Stimulated activated CD8-positive, alpha-beta memory T cell treated with anti-CD3 and anti-CD28 coated beads, Interleukin-4, amount 100 ng/mL, for 48 hours (primary cell): ENCODE measurements at places on chromosomes 6 and 20.

GRCh38 chr6:154731296-154732218, 1.7 kb upstream of the SCAF8 start:
- DNase-seq: no peak

- DNase-seq: no peak
Measured at GRCh38 chr6:5766260-5766659, 240.5 kb downstream of the NRN1 start.

DNA sequence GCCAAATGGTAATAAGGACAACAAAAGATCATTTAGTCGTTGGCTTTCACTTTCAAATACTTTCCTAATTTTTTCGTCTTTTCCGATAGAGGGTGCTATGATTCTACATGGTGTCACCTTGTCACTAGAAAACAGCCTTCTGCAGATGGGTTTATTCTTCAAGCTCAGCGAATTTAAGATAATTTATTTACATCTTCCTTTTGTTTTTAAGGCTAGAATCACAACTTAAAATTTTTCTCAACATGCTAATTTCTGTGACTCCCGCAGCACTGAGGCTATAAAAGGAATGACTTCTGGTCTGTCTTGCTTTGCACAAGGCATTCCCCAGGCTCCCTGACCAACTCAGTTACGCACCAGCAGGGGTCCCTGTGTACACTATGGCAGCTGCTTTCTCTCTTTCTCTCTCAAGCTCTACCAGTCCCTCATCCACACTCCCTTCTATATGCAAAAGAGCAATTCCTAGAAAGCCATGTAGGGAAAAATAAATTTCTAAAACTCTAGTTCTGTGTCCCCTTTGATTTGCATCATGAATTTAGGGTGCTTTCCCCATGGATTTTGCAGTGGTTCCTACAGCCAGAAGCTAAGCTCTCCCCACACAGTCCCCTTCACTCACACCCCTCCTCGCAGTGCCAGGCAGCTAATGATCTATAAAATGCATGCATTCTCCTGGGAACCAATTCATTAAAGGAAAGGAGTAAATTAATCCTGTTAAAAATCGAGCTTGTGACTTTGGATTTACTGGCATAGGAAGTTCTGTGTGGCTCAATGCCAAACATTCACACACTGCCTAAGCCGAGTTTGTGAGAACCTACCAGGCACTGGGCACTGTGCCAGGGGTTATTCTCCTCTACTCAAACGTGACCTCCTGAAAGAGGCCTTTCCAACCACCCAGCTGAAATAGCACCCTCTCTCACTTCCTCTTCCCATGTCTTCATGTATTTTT, 74.5 kb downstream of the DCDC2 start:
- DNase-seq: peak; percentile 41

DNA sequence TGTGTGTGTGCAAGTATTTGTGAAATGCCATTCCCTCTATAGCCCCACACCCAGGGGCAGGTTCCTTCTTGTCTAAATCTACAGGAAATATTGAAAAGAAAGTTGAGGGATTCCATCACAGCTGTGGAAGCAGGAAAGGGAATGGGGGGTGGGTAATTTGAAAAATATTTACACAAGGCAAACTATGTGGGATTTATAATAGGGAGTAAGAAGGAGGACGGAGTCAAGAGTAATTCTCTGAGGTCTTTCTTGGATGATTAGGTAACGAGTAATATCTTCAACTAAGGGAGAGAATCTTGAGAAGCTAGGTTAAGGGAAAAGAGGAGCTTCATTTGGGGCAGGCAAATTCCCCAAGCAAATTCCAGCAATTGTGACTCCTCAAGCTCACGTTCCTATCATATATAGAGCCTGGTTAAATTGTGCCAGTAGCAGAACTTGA, 113.5 kb upstream of the SGK1 start:
- no peak for DNase-seq

DNA sequence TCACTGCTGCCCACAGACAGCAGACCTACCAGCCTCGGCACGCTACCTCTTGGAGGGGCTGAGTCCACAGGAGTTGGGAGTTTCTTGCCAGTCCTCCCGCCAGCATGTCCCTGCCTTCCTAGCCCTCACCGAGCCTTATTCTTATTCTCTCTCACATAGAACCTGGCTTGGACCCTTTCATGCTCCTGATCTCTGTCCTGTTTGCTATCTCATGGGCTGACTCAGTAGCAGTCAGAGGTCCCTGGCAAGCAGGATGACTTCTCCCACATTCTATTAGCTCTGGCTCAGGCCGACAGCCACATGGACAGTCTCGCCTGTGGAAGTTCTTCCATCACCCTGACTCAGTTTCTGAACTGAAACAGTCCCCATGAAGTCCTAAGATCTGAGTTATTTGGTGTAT, 313.2 kb upstream of the RNF24 start:
- DNase-seq: no peak
